M059J (cell line): ENCODE measurements at places on chromosomes 2 and 18. TPM values are rescaled to one million over a fixed set of nuclear protein-coding genes. Genes with fewer than 3 reads are reported as not detected.

DNA sequence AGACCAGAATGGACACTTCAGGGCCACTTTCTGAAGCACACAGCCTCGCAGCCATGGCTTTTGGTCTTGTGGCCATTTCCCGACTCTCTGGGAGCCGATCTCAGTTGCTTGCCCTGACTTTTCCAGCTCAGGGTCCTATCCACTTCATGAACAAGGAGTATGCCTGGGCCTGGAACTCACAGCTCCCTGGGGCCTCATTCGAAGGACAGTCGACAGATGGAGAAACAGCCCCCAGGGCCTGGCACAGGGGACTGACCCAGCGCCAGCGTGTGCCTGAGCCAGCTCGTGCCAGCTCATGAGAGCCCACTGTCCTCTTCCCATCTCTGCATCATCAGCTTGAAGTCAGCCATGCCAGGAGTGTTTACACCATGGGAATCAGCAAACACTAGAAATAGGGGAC is 134.6 kb upstream of the GPC1 start:
- DNase-seq = no peak

DNA sequence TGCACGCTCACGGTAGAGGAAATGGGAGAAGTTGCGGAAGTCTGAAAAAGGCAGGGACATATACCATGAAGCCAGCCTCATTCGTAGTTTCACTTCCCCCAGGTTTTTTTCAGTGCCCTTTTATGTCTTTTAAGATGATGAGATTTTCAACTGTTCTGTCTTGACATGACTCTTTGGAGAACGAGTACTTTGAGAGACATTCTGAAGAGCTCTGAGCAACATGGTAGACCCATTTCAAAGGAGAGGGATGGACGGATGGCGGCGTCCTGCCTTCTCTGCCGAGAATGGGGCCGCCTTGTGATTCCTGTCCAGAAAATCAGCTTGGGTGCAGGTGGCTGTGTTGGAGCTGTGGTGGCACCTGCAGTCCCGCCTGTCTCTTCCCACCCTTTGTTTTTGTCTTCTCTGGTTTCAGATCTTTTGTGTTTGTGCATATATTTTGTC is 41.7 kb downstream of the SH3BP4 start:
- DNase-seq = no peak

GRCh38 chr2:88227446-88227845 is 57.3 kb downstream of the THNSL2 start:
- peak; percentile 28 for DNase-seq

GRCh38 chr2:62966991-62967390 is 83.6 kb upstream of the OTX1 start:
- no peak for DNase-seq

The CYP1B1 gene
- total RNA-seq = 8.3 and 13.1 TPM in 2 replicates

The TMEM150A gene
- total RNA-seq = 2.3 and 3.6 TPM in 2 replicates

DNA sequence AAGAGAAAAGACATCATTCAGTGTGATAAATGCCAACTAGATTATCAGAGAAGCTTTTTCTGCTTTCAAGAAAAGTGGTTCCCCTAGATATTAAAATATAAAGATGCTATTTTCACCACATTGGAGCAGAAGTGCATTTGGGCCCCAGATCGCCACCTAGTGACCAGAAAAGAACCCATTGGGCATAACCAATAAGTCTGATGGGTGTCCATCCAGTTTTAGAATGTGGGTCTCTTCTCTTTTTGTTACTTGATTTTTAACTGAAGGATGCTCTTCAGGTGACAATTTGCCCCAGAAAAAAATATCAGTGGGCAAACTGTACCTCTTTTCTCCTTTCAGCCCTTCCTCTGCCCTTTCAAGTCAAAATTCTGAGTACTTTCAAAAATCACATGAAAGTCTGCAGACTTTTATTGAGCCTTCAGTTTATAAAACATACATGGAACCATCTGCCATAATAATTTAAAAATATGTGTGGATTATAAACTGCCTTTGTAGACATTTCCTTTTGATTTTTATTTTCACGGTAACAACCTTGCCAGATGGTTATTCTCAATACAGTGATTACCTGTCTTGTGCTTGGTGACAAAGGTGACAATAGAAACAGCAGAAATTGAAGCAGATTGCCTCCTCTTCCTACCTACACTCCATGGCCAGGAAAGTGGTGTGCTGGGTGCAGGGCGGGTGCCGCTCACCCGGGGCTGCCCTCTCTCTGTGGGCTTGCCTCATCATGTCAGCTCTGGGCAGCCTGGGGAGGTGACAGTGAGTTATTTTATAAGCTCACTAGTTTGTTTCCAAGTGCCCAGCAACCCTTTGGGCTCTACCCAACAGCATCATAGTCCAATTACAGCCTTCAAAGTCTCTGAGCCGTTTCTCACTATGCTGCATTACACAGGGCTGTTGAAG is 124.5 kb downstream of the DCDC2C start:
- DNase-seq = peak; percentile 11

DNA sequence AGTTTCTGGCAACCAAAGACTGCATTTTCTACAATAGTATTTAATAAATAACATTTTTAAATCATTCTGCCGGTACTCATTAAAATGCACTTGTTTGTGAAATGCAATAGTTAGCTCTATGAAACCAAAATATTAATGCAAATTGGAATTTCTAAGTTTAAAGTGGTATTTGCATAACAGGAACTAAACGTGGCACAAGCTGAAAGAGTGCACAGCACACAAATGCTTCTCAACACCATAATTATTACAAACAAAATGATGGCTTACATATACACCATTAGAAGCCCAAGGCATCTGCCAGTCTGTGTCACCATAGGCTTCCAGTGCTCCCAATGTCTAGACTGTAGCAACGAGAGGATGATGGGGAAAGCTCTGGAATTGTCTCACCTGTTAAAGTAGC is 280.5 kb downstream of the TCF4 start:
- DNase-seq = no peak

GRCh38 chr2:190655570-190655969 is 6.7 kb downstream of the NAB1 start:
- no peak for DNase-seq

The FSIP2 gene
- 0.07 and 0.25 TPM in 2 replicates for total RNA-seq

DNA sequence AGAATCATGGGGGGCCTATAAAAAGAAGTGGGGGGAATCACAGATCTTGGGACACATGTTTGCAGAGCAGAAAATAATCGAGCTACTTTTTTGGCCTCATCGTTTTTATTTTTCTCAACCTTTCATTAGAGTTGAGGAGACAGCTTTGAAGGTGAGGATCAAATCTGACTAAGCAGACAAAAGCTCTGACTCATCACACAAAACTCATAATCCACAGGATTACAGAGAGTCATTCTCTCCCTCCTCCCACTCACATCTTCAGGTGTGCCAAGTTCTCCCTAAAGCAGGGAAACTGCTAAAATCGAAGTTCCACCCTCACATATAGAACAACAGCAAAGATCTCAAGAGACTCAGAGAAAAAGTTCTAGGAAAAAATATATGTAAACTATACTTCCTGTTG is 15.6 kb downstream of the BAZ2B start:
- peak; percentile 80 for DNase-seq

GRCh38 chr2:238811293-238811692 is 36.6 kb upstream of the TWIST2 start:
- DNase-seq = no peak

GRCh38 chr18:35854095-35854494 is 118.4 kb upstream of the RMP24 start:
- no peak for DNase-seq

GRCh38 chr2:9033385-9034168 is 30.1 kb upstream of the MBOAT2 start:
- no peak for DNase-seq

The TMEM198 gene
- 2.5 and 3.5 TPM in 2 replicates for total RNA-seq

The TWIST2 gene
- 21.0 and 24.7 TPM in 2 replicates for total RNA-seq

- peak; percentile 82 for DNase-seq
Observed at GRCh38 chr2:28606986-28607441, 111.2 kb downstream of the PLB1 start.

The SIX3 gene
- not detected in 2 replicates for total RNA-seq

The OSR1 gene
- total RNA-seq = 0.15 TPM in 1 of 2 replicates, not detected in the other

- no peak for DNase-seq
Observed at GRCh38 chr2:63992061-63992685, 27.1 kb downstream of the VPS54 start.

DNA sequence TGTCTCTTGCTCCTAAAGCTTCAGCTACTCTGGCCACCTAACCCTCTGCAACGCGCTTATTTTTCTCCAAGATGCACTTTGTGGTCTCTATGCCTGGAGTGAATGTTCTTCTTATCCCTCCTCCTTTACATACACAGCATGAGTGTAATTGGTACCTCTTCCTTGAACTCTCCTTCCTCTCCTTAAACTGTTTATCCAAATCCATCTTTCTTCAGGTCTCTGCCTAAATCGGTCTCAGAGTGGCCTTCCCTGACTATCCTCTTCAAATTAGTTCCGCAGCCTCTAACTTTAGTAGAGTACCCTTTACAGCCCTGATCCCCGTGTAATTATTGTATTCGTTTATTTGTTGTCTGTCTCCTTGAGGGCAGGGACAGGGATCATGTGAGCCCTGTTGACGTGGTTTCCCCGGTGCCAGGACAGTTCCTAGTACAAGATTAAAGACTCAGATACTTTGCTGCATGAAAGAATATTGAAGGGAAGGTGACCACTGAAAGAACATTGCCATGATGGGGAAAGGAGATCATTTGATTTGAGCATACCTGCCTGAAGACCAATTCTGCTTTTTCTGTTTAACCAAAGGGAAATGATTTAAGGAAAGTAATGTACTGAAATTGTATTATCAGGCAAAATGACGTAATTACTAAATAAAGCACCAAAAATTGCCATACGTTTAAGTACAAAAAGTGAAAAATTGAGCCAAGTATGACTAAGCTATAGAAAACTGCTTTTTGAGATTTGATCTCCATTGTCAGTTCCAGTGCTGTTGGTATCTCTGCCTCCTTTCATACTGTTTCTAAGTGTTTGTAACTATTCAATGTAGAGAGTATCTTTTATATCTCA is 1.2 kb downstream of the CNOT9 start:
- peak; percentile 68 for DNase-seq

DNA sequence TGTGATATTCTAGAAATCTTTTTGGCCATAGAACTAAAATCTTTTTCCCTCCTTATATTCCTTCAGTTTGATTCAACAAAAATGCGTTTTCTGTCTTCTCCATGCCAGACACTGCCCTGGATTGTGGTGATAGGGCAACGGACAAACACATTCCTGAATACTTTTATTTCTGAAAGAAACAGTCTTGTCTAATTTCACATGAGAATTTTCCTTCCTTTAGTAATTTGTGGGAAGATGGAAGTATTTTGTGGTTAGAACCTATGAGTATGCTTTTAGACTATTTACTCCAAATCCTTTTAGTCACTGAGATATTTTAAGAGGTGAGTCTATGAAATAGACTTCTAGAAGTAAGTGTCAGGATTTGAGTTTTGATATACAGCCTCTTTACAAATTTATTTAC is 49.6 kb downstream of the COL5A2 start:
- DNase-seq = peak; percentile 95

- peak; percentile 88 for DNase-seq
Observed at GRCh38 chr2:237488901-237489860, 2.1 kb downstream of the MLPH start.

The CXCR2 gene
- total RNA-seq = not detected in 2 replicates

The DUSP19 gene
- 0.98 and 2.4 TPM in 2 replicates for total RNA-seq

The EPG5 gene
- total RNA-seq = 15.9 and 29.0 TPM in 2 replicates

- no peak for DNase-seq
Observed at GRCh38 chr2:9807056-9807455, 36.2 kb upstream of the TAF1B start.

- DNase-seq = no peak
Observed at GRCh38 chr18:80228051-80228848, 19.1 kb downstream of the PARD6G start.

- peak; percentile 33 for DNase-seq
Observed at GRCh38 chr2:69159986-69160385, 147.0 kb downstream of the ANTXR1 start.

The ST6GAL2 gene
- not detected in 2 replicates for total RNA-seq

The SLC23A3 gene
- 0.02 TPM in 1 of 2 replicates, not detected in the other for total RNA-seq

- DNase-seq = no peak
Observed at GRCh38 chr2:218043100-218043499, 26.0 kb upstream of the RUFY4 start.

- DNase-seq = peak; percentile 5
Observed at GRCh38 chr2:143026411-143027054, 102.7 kb upstream of the ARHGAP15 start.

The CNNM3 gene
- 5.9 and 6.1 TPM in 2 replicates for total RNA-seq

The WDR54 gene
- total RNA-seq = 60.2 and 64.7 TPM in 2 replicates

DNA sequence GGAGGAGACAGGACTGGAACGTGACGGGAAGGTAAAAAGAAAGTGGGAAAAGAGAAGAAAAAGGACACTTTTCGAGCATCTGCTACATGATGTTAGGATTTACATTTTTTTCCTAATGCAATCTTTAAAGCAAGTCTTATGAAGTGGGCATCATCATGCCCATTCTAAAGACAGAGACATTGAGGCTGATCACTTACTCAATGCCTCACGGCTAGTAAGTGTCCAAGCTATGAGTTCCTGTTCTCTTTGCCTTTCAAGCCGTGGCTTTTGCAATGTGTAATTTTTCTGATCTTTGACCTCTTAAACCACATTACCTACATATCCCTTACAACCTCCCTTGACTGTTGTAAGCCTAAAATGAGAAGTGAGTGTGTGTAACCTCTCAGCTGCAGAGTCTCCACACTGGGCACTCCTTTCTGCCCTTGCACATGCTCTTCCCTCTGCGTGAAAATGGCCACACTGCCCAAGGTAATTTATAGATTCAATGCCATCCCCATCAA is 649.2 kb downstream of the RNF144A start:
- no peak for DNase-seq

The RNU2-63P gene
- total RNA-seq = not detected in 2 replicates

The FASTKD2 gene
- total RNA-seq = 25.9 and 33.5 TPM in 2 replicates

- DNase-seq = peak; percentile 1
Observed at GRCh38 chr2:142038826-142039225, 92.0 kb downstream of the LRP1B start.

DNA sequence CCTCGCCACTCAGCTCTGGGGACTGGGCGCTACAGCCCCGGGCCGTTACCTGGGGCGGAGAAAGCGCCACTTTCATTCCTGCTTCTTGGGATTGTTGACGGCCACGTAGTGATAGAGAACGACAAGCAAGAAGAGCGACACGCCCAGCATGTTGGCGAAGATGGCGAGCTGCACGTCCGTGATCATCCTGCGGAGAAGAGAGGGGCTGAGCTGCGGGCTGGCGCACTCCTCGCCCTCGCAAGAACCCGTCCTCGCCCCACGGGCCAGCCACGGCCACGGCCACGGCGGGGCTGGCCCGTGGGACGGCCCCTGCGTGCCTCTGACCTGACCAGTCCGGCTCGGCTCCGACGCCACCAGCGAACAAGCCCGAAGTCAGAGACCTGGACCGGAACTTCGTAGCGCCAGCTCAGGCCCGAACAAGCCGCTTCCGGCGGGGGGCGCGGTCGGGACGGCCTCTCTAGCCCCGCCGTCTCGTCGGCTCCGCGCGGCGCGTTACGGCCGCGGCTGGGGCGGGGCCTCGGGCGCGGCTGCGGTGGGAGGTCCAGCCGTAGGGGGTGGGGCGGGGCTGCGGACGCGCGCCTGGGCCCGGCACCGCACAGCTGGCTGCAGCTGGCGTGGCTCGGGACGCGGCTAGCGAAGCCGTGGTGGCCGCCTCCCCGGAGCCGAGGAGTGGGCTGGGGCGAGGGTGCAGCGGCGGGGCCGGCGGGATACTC is at the start of gene OST4:
Gene OST4, minus strand, starts transcription at position 378 of the 713 bp plus-strand sequence.
- DNase-seq = peak; percentile 88

- DNase-seq = no peak
Observed at GRCh38 chr2:199590321-199591203, 132.8 kb upstream of the SATB2 start.

The FOXD4L1 gene
- 0.07 TPM in 1 of 2 replicates, not detected in the other for total RNA-seq

The NPPC gene
- total RNA-seq = not detected in 2 replicates

GRCh38 chr2:165376571-165376975 is 92.9 kb upstream of the CSRNP3 start:
- DNase-seq = no peak

- no peak for DNase-seq
Observed at GRCh38 chr2:186187854-186188253, 298.2 kb upstream of the ZC3H15 start.
